ENCODE measurements at places on chromosomes 7 and 10.

DNA sequence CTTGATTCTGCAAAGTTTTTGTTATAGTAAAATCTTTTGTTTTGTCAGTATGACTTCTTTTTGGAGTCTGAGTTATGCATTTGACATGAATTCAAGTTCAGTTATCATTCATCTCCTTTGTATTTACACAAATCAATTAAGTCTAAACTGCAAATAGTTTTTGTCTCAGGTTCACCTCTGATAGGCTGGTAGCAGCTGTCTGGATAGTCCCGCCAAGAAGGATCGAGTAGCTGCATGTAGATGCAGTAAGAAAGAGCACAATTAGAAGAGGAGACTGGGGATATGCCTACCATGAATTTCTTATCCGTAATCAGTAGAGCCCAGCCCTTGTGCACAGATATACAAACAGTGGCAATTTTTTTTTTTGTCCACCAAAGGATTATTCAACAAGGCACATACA lies 392.5 kb upstream of the ETV1 start:
- peak; percentile 63 for DNase-seq

- no peak for DNase-seq
Observed at GRCh38 chr7:88357294-88357693, 50.6 kb upstream of the STEAP4 start.

DNA sequence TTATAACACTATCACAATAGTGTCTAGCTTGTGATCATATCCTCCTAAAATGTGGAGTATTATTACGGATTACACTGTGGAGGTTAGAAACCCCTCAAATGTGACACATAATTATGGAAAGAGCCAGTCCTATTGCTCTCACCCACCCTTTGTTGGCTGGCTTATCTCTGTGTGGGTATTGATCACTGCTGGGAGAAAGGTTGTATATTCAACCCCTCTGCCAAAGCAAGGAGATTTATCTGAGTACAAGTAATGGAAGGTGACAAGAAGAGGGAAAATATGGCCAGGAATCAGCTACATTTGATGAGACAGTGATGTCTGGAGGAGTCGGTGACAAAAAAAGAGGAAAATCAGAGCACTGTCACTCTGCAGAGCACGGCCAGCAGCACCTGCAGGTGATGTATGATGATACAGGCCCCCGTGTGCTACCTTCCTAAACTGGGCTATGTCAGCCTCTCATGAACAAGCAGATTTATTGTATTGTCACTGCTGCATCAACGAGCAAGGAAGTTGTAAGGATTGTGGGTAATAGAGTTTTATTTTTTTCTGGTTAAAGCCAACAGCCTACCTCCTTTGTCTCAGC lies 235.3 kb downstream of the PHF14 start:
- no peak for DNase-seq

GRCh38 chr7:153402721-153403541 lies 643.4 kb downstream of the ACTR3B start:
- DNase-seq = no peak

- DNase-seq = no peak
Observed at GRCh38 chr10:98251399-98251798, 16.6 kb downstream of the LOXL4 start.

DNA sequence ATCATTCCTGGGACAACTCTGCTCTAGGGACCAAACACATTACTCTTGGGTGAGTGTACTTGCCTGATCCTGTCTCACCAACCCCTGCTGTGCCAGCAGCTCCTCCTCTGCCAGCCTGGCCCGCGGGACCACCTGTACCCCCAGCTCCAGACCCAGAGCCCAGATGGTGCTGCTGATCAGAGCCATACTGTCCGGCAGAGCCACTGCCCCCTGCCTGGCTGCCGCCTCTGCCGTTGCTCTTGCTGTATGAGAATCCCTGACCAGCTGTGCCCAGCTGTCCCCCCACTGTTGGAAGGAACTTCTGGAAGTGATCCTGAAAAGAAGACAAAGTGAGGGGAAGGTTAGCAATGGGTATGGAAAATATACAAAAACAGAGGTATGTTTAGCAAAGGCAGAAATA lies 6.9 kb downstream of the MYOZ1 start:
- no peak for DNase-seq

DNA sequence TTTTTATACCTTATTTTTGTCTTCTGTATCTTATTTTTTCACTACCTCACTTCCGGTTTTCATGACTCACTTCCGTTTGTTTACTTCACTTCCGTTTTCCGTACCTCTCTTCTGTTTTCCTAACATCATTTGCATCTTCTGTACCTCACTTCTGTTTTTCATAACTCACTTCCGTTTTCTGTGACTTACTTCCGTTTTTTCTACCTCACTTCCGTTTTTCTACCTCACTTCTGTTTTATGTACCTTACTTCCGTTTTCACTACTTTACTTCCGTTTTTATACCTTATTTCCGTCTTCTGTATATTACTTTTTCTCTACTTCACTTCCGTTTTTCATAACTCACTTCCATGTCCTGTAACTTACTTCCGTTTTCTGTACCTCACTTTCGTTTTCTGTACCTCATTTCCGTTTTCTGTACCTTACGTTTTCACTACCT lies 492.5 kb upstream of the AKR1E2 start:
- DNase-seq = no peak

GRCh38 chr7:22469371-22470143 lies 30.4 kb downstream of the STEAP1B start:
- DNase-seq = no peak

DNA sequence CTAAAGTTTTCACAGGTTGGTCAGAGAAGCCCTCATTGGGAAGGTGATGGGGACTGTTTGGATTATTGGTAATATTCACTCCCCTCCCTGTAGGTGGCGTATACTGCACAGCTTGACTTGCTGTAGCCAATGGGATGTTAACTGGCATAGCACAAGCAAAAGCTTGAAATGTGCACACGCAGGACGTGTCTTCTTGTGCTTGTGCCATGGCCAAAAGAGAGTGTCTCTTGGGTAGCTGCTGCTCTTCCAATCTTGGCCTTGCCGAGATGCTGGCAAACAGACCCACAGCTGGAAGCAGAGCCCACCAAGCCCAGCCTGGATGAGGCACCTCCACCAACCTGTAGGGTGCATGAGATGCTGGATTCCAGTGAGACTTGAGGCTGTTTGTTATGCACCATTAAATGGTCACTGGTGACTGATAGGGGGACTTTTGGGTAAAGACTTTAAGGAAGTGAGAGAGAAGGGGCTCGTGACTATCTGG lies 266.0 kb downstream of the GRID1 start:
- DNase-seq = no peak

- DNase-seq = no peak
Observed at GRCh38 chr10:117519879-117520278, 22.7 kb upstream of the EMX2 start.

GRCh38 chr7:126378642-126379041 lies 874.1 kb downstream of the GRM8 start:
- no peak for DNase-seq

GRCh38 chr10:122149561-122150505 lies 121.3 kb upstream of the BTBD16 start:
- DNase-seq = peak; percentile 75

All from DMS 273 treated with DMSO at 0.1 percent for 48 hours (cell line).